ENCODE measurements at places on chromosomes 2 and 18.

DNA sequence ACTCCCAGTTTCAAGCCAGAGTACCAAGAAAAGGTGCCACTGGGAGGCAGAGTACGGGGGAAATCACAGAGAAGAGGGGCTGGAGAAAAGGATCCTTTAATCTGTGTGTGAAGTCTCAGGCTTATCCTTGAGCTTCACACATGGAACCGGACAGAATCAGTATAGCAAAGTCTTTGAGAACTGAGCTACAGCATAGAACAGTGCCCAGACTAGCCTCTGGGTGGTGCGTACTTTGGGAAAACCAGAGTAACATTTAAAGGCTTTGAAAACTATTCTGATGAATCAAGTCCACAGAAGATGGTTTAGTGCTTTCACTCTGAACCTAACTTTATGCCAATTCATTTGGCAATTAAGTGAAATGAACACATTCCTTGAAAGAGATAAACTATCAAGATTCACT lies 83.1 kb downstream of the BABAM2 start:
- H3K4me1 ChIP-seq: no peaks in the 10 kb centered on the region
- no peak overlapping the region for H3K4me3 ChIP-seq
- DNase-seq: no peak
- no peaks in the 10 kb centered on the region for H3K27me3 ChIP-seq

DNA sequence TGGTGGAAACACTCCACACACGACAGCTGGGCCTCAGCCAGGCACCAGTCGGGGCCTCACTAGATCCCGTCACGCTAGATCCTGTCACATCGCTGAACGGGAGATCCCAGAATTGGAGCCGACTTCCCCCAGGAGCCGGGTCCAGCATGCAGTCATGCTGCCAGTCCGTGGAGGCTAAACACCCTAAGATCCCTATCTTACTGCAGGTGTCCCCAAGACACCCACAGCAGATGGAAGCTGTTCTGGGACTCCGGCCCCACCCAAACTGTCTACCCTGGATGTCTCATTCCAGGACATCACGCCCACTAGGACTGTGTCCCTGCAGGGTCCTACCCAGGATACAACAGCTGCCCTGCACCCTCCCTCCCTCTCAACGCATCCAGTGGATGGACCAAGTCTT lies 23.4 kb downstream of the ZNF516 start:
- no peak overlapping the region for H3K4me3 ChIP-seq
- no peak overlapping the region for H3K27ac ChIP-seq
- H3K4me1 ChIP-seq: peaks cover 4% of the 10 kb centered on the region
- H3K27me3 ChIP-seq: no peaks in the 10 kb centered on the region
- no peak for DNase-seq

DNA sequence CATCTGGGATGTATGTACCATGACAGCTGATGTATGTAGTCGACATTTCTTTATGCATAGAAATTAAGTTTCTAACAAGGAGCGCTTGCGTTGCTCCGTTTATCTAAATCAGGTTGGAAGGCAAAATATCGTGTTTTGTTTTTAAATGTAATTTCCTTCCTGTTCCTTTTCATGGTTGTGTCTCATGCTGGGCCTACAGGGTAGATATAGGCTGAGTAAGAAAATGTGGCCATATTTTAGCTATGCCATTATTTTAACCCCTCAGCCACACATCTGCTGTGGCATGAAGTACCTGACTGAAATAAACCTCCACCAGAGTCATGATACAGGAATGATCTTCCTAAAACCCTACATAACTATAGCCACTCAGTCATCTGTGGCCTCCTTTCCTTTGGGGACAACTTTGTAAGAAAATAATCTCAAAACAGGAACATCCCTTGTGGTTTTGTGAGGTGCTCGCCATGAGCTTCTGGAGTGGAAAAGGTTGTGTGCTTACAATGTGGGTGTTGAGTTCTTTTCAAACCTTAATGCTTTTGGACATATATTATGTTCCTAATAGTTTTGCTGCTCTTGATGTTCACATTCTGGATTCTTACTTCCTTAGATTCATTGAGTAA lies 214.3 kb downstream of the FAM210A start:
- no peaks in the 10 kb centered on the region for H3K4me1 ChIP-seq
- H3K36me3 ChIP-seq: no peaks in the 10 kb centered on the region
- DNase-seq: no peak

DNA sequence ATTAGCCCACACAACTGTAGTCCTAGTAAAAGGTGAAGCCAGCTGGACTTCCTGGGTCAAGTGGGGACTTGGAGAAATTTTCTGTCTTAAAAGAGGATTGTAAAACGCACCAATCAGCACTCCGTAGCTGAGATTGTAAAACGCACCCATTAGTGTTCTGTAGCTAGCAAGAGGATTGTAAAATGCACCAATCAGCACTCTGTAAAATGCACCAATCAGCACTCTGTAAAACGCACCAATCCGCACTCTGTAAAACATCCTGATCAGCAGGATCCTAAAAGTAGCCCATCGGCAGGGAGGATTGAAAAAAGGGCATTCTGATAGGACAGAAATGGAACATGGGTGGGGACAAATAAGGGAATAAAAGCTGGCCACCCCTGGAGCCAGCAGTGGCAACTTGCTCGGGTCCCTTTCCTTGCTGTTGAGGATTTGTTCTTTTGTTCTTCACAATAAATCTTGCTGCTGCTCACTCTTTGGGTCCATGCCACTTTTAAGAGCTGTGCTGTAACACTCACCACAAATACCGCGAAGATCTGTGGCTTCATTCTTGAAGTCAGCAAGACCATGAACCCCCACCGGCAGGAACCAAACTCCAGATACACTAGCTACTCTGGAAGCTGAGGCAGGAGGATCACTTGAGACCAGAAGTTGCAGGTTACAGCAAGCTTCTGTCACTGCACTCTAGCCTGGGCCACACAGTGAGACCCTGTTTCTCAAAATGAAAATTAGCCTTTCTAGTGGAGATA lies 102.6 kb downstream of the HS6ST1 start:
- H3K27me3 ChIP-seq: no peaks in the 10 kb centered on the region
- H3K4me3 ChIP-seq: no peak overlapping the region
- H3K27ac ChIP-seq: no peak overlapping the region
- no peak for DNase-seq
- H3K4me1 ChIP-seq: no peaks in the 10 kb centered on the region

- DNase-seq: no peak
- H3K27me3 ChIP-seq: no peaks in the 10 kb centered on the region
- no peaks in the 10 kb centered on the region for H3K36me3 ChIP-seq
- H3K27ac ChIP-seq: no peak overlapping the region
Observed at GRCh38 chr2:207869784-207870778, 100.4 kb upstream of the FZD5 start.

DNA sequence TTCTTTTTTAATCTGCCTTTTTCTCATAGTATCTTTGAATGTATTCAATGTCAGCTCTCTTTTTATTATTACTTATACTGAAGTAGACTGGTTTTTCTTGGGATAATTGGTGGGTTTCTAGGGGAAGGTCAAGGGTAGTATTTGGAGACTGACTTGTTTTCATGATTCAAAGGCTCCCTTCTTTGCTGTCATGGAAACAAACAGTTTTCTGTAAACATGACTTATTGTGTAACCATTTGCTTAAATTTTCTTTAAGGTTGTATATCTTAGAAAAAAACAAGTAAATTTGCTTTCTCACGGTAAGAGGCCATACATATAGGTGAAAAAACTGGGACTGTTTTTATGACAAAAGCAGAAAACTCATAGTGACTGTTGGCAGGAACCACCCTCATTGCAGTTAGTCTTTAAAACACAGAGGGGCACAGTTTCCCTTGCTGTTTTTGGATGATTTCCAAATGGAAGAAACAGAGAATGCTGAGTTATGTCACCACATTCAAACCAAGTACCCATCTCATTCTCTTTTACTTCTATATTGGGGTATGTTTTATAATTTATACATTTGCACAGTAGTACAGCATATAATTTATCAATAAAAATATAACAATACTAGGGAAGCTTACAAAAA lies 5.8 kb upstream of the RDH14 start:
- no peak overlapping the region for H3K4me3 ChIP-seq
- DNase-seq: no peak
- no peaks in the 10 kb centered on the region for H3K36me3 ChIP-seq
- no peak overlapping the region for H3K27ac ChIP-seq
